Coronary artery (tissue), 2 donors: ENCODE measurements at places on chromosomes 3 and 15.
A peak's percentile ranks its signal among the peaks of the same experiment; 100 is the strongest.

- no peak for DNase-seq
Observed at GRCh38 chr3:136070953-136071949, 105.7 kb downstream of the PPP2R3A start.

- DNase-seq, result no peak
Observed at GRCh38 chr3:133408961-133409360, 9.1 kb downstream of the BFSP2 start.

GRCh38 chr15:73555080-73555479 lies 78.1 kb downstream of the NPTN start:
- no peak for DNase-seq

GRCh38 chr3:130760922-130761321 lies 14.3 kb upstream of the PIK3R4 start:
- no peak for DNase-seq

DNA sequence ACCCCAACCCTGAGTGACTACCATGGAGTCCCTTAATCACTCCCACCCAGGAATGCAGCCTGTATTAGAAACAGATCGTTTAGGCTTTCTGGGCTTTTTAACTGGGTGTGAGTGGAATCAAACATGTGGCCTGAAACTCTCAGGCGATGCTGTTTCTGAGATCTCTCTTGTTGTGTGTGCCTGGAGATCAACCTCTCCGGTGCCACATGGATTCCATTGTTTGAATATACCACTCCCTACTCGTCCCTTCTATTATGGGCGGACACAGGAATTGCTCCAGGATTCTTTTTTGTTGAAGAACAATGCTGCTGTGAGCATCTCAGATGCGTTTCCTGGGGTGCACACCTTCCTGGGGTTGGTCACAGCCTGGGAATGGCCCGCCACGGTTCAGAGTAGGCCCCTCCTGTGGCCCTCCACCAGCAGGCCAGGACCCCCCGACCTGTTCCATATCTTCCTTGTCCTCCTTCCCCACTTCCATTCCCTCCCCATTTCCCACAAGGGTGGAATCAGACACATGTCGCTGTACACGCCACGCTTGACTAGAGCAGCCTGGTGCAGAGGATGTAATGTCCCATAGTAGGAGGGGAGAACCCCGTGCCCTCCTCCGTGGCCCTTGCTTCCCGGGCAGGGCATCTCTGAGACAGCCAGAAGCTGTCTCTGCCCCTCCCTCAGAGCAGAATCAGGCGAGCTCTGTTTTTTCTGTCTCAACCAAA lies 36.4 kb upstream of the PRR23E start:
- no peak for DNase-seq

DNA sequence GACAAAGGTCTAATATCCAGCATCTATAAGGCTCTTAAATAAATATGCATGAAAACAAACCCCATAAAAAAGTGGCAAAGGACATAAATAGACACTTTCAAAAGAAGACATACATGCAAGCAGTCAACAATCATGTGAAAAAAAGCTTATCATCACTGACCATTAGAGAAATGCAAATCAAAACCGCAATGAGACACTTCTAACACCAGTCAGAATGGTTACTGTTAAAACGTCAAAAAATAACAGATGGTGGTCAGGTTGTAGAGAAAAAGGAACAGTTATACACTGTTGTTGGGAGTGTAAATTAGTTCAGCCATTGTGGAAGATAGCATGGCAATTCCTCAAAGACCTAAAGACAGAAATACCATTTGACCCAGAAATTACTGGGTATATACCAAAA lies 440.7 kb upstream of the KCNMB2 start:
- no peak for DNase-seq

GRCh38 chr3:155335724-155336354 lies 42.4 kb upstream of the STRIT1 start:
- no peak for DNase-seq

- no peak for DNase-seq
Observed at GRCh38 chr3:195103623-195104022, 167.3 kb downstream of the XXYLT1 start.

GRCh38 chr15:68994149-68994548 lies 20.3 kb upstream of the NOX5 start:
- DNase-seq, result peak; percentile 52

- peak; percentile 99 for DNase-seq
Observed at GRCh38 chr3:44338010-44338827, at the start of gene TCAIM. Gene TCAIM, plus strand, starts transcription at chr3:44338766. Its CDS starts 16,017 bp downstream, at chr3:44354783.

DNA sequence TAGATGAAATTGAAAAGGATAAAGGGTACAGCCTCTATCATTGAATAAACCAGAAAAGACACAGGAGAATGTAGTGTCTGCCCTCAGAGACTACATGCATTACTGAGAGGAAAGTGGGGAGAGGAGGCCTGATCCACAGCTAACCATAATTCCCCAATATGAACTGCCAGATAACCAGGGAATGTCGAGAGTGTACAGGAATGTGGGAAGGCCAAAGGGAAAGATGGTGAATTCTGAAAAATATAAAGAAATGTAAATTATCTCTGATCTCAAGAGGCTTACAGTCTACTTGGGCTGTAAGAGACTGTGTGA lies 22.3 kb downstream of the MYO1E start:
- DNase-seq, result no peak

GRCh38 chr3:143366672-143367071 lies 247.1 kb downstream of the CHST2 start:
- DNase-seq, result no peak

GRCh38 chr3:16504242-16504641 lies 9.3 kb downstream of the RFTN1 start:
- DNase-seq, result no peak

DNA sequence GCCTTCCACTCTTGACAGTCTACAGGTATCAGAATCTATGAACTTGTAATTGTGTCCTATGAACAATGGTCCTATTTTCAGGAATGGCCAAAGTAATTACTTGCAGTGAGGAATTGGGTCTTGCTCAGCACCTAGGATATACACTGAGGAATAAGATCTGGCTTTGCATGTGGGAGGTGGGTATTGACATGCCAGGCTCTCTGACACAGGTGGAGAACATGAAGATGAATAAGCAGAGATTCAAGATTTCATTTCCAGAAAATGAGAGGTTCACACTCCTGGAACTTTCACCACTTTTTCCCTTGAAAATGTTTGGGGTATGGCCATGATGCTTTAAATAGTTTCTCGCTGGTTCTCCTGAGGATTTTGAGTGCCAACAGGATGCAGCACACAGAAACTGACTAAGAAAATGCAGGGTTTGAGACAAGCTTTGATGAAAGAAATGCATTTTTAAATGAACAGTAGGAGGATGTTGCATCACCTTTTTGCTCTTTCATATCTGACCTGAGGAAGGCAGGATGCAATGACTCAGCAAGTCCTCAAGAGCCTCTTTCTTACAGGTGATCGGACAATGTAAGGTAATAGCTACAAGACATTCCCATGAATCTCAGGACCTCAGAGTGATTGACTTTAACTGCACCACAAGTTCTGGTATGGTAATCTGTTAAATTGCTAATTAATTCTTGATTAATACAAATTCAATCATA lies 3.7 kb downstream of the HRG start:
- no peak for DNase-seq

GRCh38 chr3:14548321-14548729 lies 8.2 kb upstream of the GRIP2 start:
- DNase-seq, result no peak

DNA sequence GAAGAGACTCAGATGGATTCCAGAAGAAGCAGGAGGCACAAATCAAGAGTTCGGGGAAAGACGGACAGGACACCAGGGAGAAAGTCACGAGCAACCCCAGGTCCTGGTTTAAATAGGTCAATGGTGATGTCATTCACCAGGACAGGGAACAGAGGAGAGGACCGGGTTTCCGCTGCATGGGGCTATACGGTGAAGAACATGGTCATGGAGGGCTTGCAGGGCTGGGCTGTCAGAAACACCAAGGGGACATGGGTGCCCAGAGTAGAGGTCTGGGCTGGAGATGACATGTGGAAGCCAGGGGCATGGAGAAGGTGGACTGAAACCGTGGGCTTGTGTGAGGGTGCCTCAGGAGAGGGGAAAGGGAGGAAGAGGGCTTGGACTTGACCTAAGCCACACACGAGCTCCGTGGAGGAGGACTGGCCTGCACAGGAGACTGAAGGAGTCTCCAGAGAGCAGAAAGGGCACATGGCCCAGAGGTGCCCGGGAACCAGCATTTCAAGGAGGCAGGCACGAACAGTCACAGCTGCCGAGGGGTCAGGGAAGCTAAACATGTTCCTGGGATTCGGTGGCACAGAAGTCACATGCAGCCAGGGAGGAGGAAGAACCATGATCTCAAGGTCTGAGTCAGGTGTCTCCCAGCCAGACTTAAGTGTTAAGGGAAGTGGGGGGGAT lies 54.2 kb upstream of the RPL32 start:
- no peak for DNase-seq

- no peak for DNase-seq
Observed at GRCh38 chr3:104974316-104974715, 392.4 kb upstream of the ALCAM start.

DNA sequence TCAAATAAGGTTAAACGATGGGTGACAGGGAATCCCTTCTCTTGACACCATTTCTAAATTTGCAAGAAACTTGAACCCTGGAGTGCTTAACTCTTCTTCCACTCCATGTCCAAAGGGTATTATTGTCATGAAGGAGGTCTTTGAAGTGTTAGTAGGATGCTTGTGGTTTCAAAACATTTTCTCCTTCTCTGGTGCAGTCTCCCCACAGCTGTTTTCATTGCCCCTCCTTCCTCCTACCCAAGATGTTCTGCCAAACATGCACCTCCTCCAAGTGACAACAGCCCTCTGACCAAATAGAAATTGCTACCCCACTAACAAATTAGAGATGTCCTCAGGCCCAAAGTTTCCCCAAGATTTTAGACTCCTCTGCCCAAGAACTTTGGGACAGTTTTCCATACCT lies 151.4 kb downstream of the POLR2M start:
- DNase-seq, result no peak

DNA sequence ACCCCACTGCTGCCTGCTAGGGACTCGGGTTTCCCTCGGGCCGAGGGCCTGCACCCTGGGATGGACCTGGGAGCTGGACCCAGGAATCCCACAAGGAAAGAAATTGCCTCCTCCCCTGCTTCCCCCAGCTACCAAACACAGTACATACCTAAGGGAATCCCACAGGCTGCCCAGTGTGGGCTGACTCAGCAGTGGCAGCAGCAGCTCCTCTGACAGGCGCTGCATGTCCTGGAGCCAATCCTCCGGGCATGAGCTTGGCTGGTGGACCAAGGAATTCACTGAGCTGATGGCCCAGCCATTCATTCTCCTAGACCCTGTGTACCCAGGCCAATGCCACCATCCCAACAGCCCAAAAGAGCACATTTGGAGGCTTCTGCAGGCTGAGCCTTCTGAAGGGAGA lies 9.5 kb upstream of the LTK start:
- DNase-seq, result no peak

- DNase-seq, result no peak
Observed at GRCh38 chr3:25291481-25291905, 136.6 kb upstream of the RARB start.

DNA sequence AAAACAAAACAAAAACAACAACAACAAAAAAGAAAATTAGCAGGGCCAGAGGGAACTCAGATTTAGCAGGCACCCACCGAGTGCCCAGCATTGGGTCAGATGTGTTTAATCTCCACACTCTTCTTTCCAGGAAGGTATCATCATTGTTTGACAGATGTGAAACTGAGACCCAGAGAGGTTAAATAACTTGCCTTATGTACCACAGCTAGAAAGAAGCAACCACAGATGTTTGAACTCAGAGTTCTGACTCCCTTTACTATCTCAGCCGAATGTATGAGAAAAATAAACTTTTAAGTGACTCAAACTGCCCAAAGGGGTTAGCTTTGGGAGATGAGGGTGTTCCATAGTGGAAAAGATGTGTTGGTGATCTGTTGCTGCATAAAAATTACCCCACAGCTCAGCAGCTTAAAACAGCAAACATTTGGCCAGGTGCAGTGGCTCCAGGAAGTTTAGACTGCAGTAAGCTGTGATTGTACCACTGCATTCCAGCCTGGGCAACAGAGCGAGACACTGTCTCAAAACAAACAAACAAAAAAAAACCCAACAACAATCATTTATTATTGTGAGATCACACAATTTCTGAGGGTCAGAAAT lies 4.5 kb upstream of the RPP25 start:
- DNase-seq, result no peak

- DNase-seq, result no peak
Observed at GRCh38 chr3:69864766-69865165, 125.5 kb downstream of the MITF start.

- no peak for DNase-seq
Observed at GRCh38 chr3:38264353-38264771, 1.2 kb upstream of the SLC22A13 start.

GRCh38 chr3:43289841-43290470 lies 3.6 kb downstream of the SNRK start:
- no peak for DNase-seq

DNA sequence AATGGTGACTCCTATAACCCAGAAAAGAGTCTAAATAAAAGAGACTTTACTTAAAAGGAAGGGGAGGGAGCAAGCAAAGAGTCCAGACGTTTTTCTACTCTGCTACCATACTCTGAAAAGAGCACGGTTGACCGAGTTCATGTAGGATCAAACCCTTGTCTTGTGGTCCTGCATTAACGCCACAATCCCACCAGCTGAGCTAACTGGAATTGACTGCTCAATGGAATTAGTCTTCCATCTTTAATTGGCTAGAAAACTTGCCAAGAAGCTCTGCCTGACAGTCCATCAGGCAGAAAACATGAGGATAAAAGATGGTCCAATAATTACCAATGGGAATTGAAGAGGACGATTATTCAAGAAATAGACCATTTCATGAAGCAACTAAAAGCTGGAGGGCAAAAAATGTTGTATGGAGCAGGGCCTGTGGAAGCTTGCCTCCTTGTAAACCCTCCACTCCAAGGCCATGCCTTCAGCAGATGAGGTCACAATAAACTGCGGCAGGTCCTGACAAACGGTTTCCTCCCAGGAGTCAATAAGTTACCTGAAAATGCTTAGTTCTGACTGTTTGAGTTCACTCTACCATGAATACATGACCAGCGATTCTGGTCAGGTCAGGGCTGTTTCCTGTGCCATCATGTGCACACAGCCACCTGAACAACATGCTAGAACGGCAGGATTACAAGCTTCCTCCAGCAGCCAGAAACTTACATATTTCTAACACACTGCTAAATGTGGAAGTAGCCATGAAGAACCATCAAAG lies 35.6 kb upstream of the ARHGEF3 start:
- DNase-seq, result no peak

GRCh38 chr3:37321377-37321781 lies 147.0 kb upstream of the LRRFIP2 start:
- DNase-seq, result no peak

- no peak for DNase-seq
Observed at GRCh38 chr3:8325306-8325705, 176.3 kb upstream of the LMCD1 start.

DNA sequence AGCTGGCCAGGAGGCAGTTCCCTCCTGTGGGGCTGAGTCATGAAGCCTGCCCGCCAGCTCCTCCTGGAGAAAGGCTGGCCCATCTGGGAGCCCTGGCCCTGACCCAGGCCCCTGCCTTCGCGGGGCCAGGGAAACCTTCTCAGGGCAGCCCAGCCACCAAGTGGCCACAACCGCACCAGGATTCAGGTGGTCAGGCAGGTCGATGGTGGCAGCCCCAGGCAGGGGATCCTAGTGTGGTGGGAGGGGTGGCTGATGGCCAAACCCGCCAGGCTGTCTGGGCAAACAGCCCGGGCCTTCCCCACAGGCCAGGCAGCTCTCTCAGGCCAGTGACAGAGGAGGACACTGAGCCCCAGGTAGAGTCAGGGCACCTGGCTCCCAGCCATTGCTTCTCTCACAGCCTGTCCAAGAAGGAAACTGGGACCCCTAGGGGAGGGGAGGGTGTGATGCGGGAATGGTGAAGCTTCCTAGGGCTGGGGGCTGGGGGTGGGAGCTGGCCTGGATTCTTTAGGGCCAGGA lies 1.2 kb downstream of the TWF2 start:
- DNase-seq, result peak; percentile 89
